Stimulated activated CD4-positive, alpha-beta T cell treated with anti-CD3 and anti-CD28 coated beads, TNF-alpha, amount 100 ng/mL, for 48 hours (primary cell): ENCODE measurements at places on chromosomes 16 and 17.

DNA sequence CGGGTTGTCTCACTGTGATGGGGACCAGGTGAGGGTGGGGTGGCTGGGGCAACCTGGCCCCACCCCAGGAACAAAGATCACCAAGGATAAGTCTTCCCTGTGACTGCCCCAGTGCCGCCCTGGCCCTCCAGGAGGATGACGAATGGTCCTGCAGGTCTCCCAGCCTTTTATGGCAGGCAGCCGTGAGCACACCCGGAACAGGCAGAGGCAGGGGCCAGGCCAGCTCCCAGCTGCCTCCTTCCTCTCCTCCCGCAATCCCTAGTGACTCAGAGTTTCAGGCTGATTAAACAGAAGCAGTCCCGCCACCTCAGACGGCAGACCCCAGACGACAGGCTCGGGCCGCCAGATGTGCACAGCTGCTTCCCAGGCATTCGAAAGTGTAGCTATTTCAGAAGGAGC is 13.3 kb downstream of the JUP start:
- no peak for DNase-seq

DNA sequence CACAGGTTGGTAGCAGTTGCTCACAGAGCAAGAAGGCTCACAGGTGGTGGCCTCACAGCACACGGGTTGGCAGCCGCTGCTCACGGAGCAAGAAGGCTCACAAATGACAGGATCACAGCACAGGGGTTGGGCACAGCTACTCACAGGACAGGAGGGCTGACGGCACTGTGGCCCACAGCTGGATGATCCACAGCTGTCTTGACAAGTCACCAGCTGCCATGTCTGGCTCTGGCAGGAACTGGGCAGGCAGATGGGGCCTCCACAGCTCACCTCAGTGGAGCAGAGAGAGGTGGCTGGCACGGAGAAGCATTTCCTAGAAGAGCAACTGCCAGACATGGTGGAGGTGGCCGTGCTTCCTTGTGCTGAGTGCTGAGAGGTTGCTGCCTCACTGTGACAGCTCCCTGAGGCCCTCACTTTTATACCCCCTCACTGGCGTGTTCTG is at the start of gene KRTAP16-1:
KRTAP16-1 (minus strand) TSS at position 392 of the 442 bp plus-strand sequence; CDS start at position 336, 56 bp downstream.
- no peak for DNase-seq

DNA sequence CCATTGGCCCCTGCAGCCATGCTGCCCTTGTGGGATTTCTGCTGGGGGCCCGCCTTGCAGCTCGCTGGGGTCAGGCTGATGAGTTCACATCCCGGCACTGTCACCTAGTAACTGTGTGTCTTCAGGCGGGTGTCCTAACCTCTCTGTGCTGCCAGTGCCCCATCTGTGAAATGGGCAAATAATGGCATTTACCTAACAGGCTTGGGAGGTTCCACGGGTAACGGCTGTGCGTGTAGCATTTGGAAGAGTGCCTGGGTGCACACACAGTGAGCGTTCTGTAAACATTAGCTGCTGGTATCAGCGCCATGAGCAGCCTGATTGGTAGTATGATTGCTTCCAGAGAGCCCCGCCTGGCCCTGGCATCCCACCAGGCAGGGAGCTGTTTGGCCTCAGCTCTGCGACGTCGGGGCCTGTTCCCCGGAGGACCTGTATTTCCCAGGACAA is 167.3 kb upstream of the GSE1 start:
- no peak for DNase-seq

- DNase-seq = no peak
These were observed 12.5 kb downstream of the CAPN15 start for GRCh38 chr16:539901-540530.

DNA sequence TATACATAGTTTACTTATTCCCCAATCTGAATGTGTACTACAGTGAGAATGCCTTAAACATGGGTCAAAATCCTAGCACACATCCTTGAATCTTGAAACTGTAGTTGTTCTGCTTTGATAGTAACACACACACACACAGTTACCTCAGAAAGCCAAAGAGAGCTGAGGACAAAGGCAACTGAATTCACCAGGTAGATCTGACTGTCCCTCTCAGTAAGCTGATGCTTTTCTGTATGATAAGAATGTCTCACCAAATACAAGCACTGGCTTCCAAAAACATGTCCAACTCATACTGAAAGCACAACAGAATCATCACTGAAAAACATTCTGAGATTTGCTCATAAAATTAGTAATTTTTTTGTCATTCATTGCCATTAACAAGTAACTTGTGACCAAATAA is 104.3 kb upstream of the DYNLRB2 start:
- no peak for DNase-seq

DNA sequence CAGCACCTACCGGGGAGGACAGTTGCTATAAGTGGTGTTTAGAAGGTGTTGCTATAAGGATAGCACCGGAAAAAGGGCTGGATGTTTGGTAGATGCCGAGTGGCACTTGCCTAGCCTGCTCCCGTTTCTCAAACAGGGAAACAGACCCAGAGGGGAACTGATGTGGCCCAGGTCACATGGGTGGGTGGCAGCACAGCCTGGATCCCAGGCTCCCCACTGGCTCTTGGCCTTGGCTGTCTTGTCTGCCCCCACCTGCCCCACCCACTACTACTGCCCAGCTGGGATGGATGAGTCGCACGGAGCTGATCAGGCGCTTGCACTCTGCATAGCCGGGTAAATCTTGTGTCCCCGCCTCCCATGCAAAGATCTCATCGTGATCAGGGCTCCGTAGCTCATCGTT is 7.2 kb downstream of the SMTNL2 start:
- no peak for DNase-seq

- DNase-seq = no peak
These were observed 43.8 kb downstream of the PITPNM3 start for GRCh38 chr17:6512552-6512951.

DNA sequence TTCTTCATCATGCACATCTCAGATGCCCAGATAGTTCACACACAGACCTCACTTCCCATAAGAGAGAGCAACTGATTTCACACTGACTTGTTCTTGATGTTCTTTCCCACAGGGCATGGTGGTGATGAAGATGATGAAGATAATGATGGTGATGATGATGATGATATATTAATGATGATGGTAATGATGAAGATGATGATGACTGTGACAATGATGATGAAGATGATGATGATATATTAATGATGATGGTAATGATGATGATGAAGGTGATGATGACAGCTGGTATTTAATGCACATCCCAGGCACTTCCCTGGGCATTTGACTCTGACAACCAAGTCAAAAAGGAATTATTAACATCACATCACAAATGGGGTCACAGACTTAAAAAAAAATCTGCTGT is 225.2 kb downstream of the MAF start:
- DNase-seq = no peak
